ENCODE measurements at places on chromosomes 1 and 21.

DNA sequence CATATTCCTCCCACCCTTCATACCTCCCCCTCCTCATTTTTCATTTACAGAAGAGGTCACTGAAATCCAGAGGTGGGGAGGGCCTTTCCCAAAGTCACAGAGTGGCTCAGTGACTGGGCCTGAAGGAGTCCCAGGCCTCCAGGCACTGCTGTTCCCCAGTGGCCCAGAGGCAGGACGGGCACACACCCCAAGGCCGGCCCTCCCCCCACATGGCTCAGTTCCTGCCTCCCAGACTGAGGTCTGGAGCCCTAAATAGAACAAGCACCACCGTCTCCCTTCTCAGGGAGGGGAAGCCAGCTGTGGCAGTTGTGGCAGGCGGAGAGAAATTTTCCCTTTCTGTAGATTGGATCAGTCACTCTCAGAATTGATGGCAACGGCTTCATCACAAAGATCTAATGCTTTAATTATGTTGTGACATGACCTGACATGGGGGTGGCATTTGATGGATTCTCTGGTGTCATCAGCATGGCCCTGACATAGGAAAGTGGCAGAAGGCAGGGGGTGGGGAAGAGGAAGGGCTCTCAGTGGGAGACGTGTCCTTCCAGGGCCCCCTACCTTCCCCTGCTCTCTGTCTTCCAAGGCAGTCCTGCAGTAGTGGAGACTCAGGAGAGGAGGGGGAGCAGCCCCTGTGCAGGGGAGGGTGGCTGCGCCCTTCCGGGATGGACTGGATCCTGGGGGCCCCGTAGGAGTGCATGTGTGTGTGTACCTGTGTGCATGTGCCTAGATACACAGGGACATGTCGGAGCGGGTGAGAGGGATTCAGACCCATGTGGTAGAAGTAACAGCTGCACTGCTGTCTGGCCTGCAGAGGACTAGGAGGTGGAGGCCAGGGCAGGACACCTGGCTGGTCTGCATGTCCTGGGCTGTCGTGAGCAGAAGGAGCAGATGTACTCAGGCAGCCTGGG is 41.2 kb upstream of the FOXO6 start:
- DNase-seq, result no peak

DNA sequence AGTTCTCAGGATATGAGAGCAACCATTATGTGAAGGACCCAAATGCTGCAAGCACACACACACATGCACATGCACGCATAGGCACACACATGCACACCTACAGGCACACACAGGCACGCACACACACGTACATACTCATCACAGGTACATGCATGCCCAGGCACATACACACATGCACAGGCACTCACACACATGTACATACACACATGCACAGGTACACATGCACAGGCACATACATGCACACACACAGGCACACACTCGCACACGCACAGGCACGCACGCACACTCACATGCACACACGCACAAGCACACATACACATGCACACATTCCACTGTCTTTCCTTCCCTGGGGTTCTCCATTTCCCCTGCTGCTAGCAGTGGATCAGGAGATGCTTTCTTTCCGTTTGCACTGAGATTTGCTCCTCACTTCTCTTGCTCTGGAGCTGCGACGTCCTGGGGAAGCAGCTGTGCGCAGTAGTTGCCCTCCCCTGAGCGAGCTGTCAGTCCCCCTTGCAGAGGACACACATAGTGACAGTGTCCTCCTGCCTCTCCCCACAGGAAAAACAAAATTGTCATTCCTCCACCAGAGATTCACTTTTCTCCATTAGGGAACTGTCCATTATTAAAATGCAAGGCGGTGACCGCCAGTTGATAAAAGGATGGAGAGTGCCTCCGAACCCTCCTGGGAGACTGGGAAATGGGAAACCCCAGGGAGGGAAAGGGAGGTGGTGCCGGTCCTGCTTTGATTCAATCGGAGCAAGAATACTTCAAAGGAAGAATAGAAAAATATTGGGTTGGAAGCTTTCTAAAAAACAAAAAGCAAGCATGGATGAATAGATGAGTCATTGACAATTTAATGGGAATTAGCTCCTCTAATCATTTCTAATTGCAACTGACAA is 69.5 kb downstream of the WDR4 start:
- DNase-seq, result no peak

- no peak for DNase-seq
Measured at GRCh38 chr1:115336741-115337140, 1.3 kb downstream of the NGF start.

GRCh38 chr1:60103186-60103585 is 29.6 kb upstream of the C1orf87 start:
- no peak for DNase-seq

- DNase-seq, result no peak
Measured at GRCh38 chr1:229732061-229732460, 106.0 kb downstream of the URB2 start.

DNA sequence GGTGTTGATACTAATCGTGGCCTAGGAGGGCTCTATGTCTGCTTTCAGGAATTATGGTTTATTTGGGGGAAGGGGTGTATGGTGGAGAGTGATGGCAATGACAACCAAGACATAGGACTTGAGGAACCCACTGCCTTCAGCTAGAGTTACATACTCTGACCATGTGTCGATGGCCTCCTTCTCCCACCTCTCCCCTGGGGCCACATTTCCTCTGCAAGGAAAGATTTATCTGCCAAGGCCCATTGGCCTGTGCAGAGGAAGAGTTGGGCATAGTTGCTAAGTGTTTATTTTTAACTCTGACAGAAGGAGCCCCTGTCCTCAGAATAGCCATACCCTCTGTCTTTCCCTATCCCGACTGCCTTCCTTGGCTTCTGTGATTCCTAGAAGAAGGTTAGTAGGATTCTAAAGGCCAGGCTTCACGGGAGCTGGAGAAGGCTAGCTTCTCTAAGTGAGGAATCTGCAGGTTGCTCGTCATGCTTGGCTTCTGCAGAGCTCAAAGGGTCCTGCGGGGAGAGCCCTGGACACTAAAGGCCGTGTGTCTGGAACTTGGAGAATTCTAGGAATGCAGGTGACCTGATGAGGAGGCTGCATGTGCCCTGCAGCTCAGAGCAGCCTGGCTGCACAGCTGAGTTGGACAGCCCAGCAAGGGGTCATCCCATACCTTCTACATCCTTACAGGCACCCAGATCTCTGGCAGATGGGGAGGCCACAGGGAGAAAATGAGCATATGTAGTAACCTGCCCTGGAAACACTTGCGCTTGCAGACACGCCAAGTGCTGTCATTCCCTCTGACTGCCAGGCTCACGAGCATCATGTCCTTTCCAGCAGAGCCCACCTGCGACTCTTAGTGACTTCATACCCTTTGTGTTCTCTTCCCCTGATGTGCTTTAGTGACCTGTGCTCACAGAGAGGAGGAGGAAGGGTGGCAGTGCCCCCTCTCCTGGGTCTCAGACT is 9.7 kb downstream of the MAPKAPK2 start:
- DNase-seq, result no peak

- no peak for DNase-seq
Measured at GRCh38 chr21:34561806-34562205, 49.8 kb upstream of the KCNE1 start.

- no peak for DNase-seq
Measured at GRCh38 chr21:34594566-34595234, 20.2 kb downstream of the RCAN1 start.

DNA sequence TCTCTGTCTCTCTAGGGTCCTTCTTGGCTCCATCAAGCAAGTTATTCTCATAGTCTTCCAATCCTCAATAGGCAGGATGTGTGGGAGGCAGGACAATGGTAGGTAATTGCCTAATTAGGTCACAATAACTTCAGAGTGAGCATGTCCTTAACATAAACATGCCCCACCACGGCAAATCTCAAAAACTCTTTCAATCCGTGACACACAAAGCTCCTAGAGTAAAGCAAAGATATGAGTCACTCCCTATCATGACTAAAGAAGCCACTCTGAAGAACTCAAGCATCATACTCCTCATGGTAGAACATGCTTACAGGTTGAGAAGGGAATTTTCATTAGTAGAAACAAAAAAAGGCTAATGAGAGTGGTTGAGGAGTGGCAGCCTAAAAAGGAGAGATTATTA is 4.9 kb downstream of the HAO2 start:
- no peak for DNase-seq

- no peak for DNase-seq
Measured at GRCh38 chr21:35314857-35315582, 265.9 kb upstream of the RUNX1 start.

- no peak for DNase-seq
Measured at GRCh38 chr1:234907940-234908405, 220.7 kb downstream of the TOMM20 start.

DNA sequence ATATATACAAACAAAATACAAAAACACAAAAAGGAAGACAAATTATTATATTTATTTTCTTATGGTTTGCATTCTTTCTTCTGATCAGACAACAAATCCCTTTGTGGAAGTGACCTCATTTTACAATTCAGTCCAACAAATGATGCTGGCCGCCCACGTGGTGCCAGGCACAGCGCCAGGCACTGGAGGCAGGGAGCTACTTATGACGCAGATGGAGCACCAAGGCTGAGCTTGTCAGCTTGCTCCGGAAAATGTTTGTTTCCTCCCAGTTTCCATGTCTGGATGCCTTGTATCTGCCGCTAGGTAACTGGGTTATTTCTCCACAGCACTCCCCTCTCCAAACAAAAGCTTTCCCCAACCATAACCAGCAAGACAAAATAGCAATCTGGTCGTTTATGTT is 30.7 kb upstream of the CD34 start:
- no peak for DNase-seq

- DNase-seq, result no peak
Measured at GRCh38 chr1:85459290-85459689, 5.7 kb downstream of the DDAH1 start.

- DNase-seq, result no peak
Measured at GRCh38 chr21:16572032-16572431, 842.2 kb downstream of the USP25 start.

- no peak for DNase-seq
Measured at GRCh38 chr1:169309178-169310166, 58.1 kb downstream of the NME7 start.

DNA sequence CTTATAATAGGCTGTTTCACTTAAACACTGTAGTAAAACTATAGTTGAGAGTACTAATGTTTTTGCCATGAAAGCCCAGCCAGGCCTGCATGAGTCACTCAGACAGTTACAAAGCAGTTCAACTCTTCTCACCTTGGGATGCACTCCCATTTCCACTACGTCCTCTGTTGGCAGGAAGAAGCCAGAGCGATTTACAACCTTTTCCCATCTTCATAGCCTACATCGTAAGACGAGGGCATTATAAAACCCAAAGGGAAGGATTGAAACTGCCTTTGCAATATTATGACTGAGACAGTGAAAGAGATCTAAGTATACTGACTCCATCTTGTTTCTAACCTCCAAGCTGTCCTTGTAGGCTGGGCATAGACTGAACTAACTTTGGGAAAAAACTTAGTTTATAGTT is 71.8 kb upstream of the CSF1 start:
- no peak for DNase-seq

DNA sequence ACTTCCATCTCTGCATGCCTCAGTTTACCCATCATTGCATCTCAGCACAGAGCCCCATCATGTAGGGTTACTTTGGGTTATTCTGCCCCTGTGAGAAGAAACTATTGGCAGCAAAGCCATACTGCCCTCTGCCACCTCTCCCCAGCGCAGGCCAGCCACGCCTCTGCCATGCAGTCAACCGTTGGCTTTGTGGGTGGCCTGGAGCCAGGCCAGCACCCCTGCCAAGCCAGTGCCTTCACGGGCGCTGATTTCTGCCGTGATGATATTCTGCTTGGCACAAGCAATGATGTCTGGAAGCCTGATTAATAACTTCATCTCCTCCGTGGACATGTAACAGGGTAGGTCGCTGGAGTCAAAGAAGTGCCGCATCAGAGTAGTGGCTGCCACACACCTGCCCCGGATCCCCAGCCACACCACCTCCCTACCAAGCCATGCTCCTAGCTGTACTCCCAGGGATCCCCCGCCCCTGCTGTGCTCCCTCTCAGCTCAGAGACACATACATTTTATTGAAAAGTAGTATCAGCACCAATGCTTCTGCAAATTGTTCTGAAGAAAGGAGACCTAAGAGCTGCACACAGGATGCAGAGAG is 15.0 kb upstream of the CEP85 start:
- DNase-seq, result no peak

- no peak for DNase-seq
Measured at GRCh38 chr1:229696385-229696784, 70.3 kb downstream of the URB2 start.

DNA sequence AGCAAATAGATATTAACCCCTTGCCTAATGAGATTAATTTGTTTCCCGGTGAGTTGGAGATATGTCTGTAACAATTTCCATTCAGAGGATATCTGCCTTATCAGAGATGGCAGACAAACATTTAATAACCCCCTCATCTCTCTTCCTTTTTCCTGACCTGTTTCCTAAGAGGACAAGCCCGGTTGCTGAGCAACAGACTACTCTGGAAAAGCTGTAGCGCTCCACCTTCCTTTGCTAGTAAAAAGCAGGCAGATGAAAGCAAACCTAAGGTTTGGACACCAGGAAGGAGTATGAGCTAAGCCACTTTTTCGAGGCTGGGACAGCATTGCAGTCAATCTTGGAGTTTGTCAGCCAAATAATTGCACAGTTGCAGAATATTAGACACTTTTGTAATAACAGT is 82.4 kb downstream of the RGS21 start:
- DNase-seq, result no peak

DNA sequence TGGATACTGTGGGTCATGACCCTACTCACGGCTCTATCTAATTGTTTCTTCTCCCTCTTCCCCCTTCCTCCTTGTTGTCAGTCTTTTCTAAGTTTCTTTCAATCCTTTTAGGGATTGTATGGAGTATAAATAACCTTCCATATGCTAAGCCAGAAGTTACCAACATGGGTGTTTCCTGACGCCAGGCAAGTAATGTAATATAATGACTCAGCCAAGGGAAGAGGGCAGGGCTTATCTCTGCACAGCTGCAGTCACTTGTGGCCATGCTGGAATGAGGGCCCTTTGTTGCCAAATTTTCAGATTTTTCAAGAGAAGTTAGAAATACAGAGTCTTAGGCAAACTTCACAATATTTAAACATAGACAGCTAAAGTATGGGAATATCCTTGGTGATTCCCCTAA is 194.6 kb downstream of the ST6GALNAC3 start:
- no peak for DNase-seq

DNA sequence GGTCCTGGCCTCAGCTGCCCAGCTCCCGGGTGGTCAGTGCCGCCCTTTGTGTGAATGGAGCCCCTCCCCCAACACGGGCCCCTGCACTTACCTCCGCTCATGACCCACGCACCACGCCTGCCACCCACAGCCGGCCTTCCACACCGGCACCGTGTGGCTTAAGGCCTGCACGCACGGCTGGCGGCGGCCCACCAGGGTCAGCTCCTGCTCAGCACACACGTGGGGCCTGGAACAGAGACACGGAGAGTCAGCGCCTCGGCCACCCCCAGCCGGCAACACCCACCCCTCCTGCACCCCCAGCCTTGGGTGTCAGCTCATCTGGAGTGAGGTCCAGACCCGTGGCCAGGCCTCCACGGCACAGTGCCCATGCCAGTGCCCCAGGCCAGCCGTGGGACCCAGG is 8.9 kb downstream of the MEGF6 start:
- no peak for DNase-seq

DNA sequence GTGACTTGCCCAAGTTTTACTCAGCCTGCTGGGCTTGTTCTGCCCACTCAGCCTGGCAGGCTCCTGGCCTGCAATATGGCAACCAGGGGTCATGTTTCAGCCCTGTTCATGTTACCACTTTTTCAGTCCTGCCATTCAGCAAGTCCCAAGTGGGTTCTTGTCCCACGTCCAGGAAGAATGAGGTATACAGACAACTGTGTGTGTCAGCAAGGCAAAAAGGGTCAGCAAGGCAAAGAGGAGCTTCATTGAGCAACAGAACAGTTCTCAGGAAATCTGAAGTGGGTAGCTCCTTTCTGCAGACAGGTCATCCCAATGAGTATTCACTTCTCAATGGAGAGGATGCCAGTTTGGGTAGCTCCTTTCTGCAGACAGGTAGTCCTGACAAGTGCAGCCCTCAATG is 1233.3 kb upstream of the B3GALT2 start:
- no peak for DNase-seq
